ENCODE measurements at places on chromosomes 16 and 17.

DNA sequence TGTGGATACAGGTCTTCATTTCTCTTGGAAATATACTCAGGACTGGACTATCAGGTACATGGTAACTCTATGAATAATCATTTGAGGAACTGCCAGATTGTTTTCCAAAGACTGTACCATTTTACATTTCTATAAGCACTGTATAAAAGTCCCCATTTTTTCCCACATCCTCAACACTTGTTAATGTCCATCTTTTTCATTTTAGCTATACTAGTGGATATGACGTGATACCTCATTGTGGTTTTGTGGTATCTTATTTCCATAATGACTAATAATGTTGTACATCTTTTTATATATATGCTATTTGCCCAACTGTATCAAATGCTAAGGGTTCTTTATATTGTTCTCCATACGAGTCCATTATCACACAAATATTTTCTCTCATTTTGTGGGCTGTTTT lies 22.9 kb downstream of the NUP88 start:
- DNase-seq, result no peak

DNA sequence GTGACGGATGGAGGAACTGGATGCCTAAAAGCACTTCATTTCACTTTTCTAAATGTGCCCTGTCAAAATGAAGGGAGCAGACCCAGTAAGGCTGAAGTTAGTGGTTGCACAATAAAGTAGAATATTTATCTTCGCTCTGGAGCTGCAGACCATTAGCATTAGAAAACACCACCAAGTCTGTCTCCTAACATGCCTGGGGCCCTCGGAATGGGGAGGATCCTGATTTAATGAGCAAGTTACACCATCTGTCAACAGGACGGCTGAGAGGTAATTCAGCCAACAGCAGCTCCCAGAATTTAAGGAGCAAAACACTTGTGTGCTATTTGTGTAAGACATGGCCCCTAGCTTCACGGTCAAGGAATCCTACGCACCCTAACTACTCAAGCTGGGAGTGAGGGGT lies 22.3 kb downstream of the CA10 start:
- no peak for DNase-seq

- no peak for DNase-seq
Measured at GRCh38 chr16:26605626-26606271, 461.0 kb upstream of the C16orf82 start.

DNA sequence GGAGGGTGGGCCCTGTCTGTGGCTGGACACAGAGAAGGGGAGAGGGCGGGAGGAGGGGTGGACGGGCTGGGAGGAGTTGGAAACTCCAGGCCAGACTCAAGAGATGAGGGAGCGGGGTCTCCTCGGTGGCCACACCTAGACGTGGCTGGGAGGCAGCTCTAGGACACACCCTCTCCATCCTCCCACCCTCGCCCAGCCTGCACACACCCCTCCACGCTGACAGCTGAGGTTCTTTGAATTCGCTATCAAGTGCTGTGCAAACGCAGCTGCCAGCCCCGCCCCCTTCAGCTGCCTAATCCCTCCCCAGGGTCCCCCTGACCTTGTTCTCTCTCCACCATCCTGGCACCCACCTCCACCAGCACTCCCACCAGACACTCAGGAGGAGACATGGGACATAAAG lies 48.7 kb downstream of the DNAH17 start:
- DNase-seq, result no peak

GRCh38 chr17:41781404-41782110 lies 5.0 kb downstream of the JUP start:
- DNase-seq, result no peak

All from cortex of kidney (tissue), 1 donor.